ENCODE measurements at places on chromosomes 1 and 21.

GRCh38 chr1:160117709-160118183 is 2.2 kb downstream of the ATP1A2 start:
- DNase-seq: no peak

- no peak for DNase-seq
Observed at GRCh38 chr1:229784834-229785233, 158.8 kb downstream of the URB2 start.

DNA sequence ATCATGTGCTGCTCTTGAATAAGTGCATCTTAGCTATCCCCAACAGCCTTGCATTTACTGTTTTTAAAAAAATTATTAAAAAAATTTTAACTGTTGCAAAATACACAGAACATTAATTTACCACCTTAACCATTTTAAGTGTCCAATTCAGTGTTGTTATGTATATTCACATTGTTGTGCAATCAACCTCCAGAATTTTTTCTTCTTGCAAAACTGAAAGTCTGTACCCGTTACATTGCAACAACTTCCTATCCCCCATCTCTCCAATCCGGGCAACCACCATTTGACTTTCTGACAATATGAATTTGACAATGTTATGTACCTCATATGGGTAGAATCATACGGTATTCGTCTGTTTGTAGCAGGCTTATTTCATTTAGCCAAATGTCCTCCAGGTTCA is 83.1 kb downstream of the FMN2 start:
- DNase-seq: no peak

DNA sequence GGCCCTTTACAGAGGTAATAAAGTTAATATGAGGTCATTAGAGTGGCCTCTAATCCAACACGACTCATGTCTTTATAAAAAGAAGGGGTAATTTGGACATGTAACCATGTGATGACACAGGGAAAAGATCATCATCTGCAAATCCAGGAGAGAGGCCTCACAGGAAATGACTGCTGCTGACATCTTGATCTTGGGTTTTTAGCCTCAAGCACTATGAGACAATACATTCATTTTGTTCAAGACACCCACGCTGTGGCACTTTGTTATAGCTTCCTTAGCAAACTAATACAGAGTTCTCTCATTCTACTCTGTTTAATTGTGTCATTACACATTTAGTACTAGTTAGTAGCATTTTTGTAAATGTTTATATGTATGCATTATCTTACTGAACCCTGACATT is 64.0 kb upstream of the RUNX1 start:
- DNase-seq: no peak

- no peak for DNase-seq
Observed at GRCh38 chr1:173954179-173954578, 37.1 kb upstream of the SERPINC1 start.

GRCh38 chr21:41066086-41066938 is 101.6 kb upstream of the BACE2 start:
- DNase-seq: no peak

DNA sequence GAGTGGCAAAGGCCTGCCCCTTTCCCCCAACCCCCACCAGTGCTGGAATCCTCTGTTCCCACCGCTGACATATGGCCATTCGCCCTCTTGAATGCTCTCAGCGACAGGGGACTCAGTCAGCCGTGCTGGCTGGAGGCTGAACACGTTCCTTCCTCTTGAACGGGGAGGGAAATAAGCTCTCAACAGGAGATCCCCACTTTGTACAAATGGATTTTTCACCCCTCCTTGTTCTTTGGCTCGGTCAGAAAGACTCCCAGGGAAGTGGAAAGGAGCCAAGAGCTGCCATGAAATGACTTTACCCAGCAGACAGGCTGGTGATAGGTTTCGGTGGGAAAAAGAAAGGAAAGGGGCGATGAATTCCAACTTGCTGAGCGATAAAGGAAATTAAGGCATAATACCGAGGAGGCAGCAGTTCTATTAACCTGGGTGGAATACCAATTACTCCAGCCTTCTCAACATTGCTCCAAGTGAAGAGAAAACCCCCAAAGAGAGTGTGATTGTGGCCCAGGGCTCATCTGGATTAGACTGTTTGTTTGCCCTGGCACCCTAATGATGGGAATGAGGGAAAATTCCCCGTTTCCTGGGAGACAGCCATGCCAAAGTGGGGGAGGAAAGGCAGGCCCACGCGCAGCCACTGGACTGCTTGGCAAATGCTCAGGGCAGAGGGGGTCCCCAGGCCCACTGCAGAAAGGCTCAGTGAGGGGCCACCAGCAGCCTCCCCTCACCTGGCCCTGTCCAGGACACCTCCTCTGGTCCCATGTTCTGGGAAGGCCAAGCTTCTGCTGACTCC is 23.9 kb downstream of the LRP8 start:
- DNase-seq: no peak

- DNase-seq: no peak
Observed at GRCh38 chr1:64676386-64676785, 68.5 kb upstream of the RAVER2 start.

All from activated CD4-positive, alpha-beta T cell treated with anti-CD3 and anti-CD28 coated beads, Interleukin-2, amount 50 U/mL, for 4 hours (primary cell).